DMS53 (cell line): ENCODE measurements at places on chromosomes 5 and 9.

GRCh38 chr9:87141124-87141523 is 193.8 kb upstream of the GAS1 start:
- DNase-seq, result no peak

DNA sequence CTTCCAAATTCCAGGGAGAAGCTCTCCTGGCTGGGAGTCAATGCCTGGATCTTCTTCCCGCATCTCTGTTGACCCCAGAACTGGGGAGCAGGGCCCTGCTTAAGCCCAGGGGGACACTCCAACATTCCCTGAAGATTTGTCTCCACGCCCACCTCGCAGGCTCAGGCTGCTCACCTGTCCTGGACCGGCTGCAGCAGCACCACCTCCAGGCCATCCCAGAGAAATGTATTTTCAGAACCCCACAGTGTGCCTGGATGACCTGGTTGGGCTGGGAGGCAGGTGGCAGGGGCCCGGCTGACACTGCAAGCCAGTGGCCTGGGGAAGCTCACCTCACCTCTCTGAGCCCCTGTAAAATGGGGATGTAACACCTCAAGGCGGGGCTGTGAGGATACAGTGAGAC is 27.1 kb upstream of the ZBTB43 start:
- peak; percentile 60 for DNase-seq

- DNase-seq, result no peak
Measured at GRCh38 chr5:170151097-170151831, 45.6 kb downstream of the FOXI1 start.

- DNase-seq, result no peak
Measured at GRCh38 chr5:956941-957747, 51.5 kb upstream of the NKD2 start.

GRCh38 chr5:141272906-141273305 is 27.7 kb downstream of the PCDHB15 start:
- DNase-seq, result peak; percentile 27

- DNase-seq, result no peak
Measured at GRCh38 chr5:172188893-172189692, 1.1 kb upstream of the STK10 start.

- DNase-seq, result no peak
Measured at GRCh38 chr9:104906441-104907277, 21.3 kb downstream of the ABCA1 start.

DNA sequence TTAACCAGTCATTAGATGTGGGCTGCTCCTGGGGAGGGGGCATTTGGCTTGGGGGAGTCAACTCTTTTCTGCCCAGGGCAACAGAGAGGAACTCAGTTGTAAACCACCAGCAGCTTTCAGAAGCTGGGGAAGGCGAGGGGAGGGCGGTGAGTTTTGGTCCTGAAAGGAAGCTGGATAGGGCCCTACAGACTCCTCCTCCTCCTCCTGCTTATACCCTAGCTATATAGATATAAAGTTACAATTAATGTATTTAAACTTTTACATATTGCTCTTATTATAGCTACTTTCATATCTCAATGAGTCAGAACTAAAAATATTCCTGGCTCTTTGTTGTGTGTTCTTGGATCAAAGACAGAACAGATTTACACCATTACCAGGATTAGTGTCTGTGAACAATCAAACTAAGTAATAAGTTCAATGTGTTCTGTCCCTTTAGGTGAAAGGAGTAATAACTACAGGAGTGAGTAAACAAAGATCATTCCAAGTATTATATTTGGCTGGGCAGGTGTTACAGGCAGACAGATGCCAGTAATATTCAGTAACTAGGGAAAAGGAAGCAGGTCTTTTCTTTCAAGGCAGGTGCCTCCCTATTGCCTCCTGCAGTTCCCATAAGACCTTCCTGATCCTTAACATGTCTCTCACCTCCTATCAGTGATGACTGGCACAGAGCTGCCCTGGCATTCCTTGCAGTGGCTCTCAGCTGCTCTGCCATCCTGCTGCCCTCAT is 20.5 kb upstream of the VPS13A start:
- peak; percentile 3 for DNase-seq

GRCh38 chr9:108466304-108466703 is 389.5 kb downstream of the ACTL7B start:
- no peak for DNase-seq

DNA sequence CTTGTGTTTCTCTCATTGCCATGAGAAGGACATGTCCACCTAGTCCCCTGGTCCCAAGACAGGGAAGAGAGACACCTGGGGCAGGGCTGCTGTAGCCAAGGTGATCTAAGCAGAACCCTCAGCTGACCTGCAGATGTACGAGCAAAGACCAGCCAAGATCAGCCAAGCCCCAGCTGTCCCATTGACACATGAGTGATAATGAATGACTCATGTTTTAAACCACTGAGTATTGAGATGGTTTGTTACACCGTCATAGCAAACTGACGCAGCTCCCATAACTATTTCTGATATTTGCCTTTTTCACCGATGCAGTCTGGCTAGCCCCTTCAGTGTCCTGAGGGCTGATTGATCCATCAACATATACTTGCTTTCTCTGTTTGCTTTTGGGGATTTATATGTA is 6.7 kb downstream of the OR1K1 start:
- no peak for DNase-seq

GRCh38 chr5:141100243-141100805 is at the start of gene PCDHB3:
PCDHB3 (plus strand) TSS chr5:141100473; CDS start chr5:141100650, 177 bp downstream.
- peak; percentile 72 for DNase-seq

GRCh38 chr5:61004448-61004847 is 59.4 kb downstream of the NDUFAF2 start:
- DNase-seq, result no peak

GRCh38 chr5:81506900-81507588 is 113.1 kb upstream of the ACOT12 start:
- peak; percentile 92 for DNase-seq

DNA sequence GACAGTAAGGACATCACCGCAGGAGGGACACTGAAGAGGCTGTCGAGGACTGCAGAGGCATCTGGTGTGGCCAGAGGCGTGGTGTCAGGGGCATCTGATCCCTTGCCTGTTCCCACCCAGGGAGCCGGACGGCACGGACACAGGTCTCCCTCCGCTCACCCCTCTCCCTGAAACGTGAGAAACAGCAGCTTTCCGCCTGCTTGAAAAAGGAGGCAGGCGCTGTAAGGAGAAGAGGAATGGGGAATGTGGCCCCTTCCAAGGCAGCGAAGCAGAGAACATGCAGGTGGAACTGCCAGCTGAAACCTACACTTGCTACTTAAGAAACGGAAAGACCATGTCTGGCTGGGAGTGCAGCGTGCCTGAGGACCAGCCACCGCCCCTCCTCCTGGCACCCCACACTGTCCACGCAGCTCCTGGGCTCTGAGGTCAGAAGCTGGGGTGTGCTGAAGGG is 176.2 kb downstream of the GAPVD1 start:
- DNase-seq, result no peak

GRCh38 chr9:34887841-34888240 is 70.2 kb upstream of the PHF24 start:
- no peak for DNase-seq

GRCh38 chr5:180080486-180081280 is 9.1 kb upstream of the RNF130 start:
- DNase-seq, result no peak

DNA sequence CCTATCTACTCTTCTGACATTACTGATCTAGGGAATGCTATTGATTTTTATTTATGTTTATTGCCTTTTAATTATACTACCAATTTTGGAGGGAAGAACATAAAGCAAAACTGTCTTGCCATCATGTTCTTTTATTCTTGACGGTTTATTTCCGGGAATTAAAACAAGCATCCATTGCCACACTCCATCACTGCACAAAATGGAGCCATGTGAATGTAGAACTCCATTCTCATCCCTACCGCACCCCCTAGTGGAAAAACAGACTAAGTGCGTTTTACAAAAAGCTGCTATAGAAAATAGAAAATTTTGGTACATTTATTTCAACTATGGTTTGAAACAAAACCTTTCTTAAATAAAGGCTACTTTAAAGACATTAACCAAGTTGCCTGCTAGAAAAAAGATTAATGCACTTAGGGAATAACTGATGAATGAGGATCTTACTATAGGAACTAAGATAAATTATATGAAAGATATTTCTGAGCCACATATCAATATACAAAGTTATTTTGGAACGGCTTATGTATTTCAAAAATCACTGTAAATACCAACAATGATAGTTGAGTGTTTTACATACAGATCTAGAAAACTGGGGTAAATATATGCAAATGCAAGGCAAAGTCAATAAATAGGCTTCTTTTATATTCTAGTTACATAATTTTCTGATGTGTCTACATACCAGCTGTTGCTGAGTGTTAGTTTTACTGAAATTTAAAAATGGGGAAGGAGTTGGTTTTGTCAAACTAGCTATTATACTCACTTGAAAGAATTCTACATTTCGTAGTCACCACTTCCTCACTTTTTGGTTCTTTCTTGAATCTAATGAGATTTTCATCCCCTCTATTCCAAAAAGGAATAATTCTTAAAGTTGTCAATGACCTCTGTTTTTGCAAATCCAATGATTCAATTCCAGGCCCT is 26.5 kb downstream of the OXCT1 start:
- DNase-seq, result peak; percentile 77

GRCh38 chr9:106575823-106576222 is 287.1 kb upstream of the ZNF462 start:
- no peak for DNase-seq

DNA sequence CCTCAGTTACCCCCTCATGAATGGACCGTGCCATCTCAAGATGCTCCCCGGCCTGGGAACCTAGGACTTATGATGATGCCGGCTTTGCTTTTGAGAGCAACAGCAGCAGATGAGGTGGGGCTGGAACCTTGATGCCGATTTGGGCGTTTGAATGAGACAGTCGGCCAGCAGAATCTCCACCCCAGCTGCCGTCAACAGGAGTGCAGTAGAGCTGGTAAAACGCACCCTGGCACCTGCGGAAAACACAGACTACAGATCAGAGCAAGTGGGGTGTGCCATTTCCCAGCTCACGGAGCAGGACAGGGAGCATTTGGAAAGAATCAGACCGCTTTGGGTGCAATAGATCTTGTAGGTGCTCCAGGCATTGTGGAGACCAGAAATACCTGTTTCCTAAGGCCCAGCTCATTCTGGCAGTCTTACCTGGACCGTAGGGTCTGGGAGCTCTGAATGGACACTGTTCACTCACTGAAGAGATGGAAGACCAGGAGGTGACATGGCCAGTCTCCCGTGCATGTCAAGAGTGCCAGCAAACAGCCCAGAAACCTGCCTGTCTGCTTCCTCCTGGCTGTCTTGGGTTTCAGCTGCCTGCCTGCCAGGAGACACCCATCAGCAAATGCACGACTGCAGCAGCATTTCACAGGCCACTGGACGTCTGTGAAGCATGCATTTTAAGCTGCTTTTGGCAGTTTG is 317.7 kb upstream of the IRX4 start:
- DNase-seq, result no peak
